Left forelimb (tissue), 1 donor: ENCODE measurements at places on chromosomes 5 and 9.

GRCh38 chr9:35664531-35665470, at the start of gene ARHGEF39:
ARHGEF39 (minus strand) TSS chr9:35665195; CDS start chr9:35665169, 26 bp downstream.
- peak; percentile 88 for DNase-seq

GRCh38 chr9:25177858-25178257, 500.4 kb downstream of the TUSC1 start:
- no peak for DNase-seq

DNA sequence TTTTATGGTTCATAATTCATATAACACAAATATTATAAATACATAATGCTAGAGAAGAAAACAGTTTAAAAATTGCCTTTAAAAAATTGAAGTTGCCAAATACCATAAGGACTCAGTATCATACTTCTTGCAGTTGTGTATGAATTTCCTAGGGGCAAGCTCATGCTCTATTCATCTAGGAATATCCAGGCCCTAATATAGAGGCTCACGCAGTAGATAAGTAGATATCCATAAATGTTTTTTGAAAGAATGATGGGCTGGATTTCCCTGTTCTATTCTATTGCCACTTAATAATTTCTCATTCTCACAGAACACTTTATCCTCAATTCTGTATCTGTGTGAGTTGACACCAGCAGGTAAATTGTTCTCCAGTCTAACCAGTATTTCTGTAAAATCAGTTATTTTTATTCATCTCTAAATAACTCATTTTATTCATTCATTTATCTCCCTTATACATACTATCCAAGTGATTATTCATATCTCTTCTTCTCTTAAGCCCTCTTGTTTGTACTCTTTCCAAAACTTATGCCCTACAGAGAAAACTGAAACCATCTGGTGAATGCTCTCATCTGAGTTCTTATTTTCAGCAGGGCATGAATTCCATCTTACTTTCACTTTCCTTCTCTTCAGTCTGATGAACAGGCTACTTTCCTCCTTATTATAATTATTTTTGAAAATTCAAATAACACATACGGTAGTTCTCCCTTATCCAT, 97.1 kb downstream of the SLC44A1 start:
- DNase-seq = no peak

DNA sequence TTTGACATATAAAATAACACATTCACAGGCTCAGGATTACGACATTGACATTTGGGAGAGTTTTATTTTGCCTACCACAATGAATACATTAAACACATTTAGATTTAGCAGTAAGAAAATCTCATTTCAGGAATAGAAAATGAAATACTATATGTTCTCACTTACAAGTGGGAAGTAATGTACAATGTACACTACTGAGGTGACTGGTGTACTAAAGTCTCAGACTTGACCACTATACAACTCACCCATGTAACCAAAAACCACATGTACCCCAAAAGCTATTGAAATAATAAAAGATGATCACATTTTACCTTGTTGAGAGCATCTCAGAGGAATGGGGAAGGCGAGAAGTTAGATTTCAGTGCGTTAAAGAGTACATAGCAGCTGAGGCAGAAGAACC, 1202.4 kb upstream of the SEMA6A start:
- DNase-seq = no peak

GRCh38 chr5:150180241-150181026, 9.4 kb upstream of the SLC6A7 start:
- DNase-seq = peak; percentile 85

- DNase-seq = no peak
Measured at GRCh38 chr5:25345240-25345771, 700.5 kb upstream of the CDH10 start.

DNA sequence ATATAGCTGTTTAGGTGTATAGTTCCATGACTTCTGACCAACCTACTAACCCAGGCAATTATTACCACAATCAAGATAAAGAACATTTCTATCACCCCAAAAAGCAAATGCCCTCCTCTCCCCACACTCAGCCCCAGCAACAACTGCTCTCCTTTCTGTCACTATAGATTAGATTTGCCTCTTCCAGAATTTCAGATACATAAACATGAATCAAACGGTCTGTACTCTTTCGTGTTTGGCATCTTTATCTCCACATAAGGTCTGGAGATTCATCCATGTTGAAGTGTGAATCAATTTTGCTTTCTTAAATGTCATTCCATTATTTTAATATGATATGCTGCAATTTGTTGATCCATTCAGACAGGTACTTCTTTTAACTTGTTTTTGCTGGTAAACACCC, 10.5 kb upstream of the GCNT1 start:
- no peak for DNase-seq

- peak; percentile 77 for DNase-seq
Measured at GRCh38 chr9:23850690-23851629, 24.9 kb upstream of the ELAVL2 start.

- peak; percentile 78 for DNase-seq
Measured at GRCh38 chr9:131289301-131290035, at the start of gene PLPP7. PLPP7 (plus strand) TSS chr9:131289723; CDS start chr9:131289998, 275 bp downstream.

GRCh38 chr5:112525217-112525616, 106.1 kb upstream of the EPB41L4A start:
- DNase-seq = no peak

- no peak for DNase-seq
Measured at GRCh38 chr9:77779010-77779409, 130.9 kb upstream of the GNA14 start.
